Central memory CD4-positive, alpha-beta T cell (primary cell): ENCODE measurements at places on chromosomes 1 and 21.

- no peak for DNase-seq
Measured at GRCh38 chr1:192588546-192588945, 13.0 kb downstream of the RGS1 start.

- no peak for DNase-seq
Measured at GRCh38 chr1:227929751-227930472, 17.8 kb downstream of the WNT9A start.

GRCh38 chr1:3170561-3171453 is 101.8 kb downstream of the PRDM16 start:
- DNase-seq: no peak

GRCh38 chr1:231108516-231109302 is 53.1 kb upstream of the TRIM67 start:
- no peak for DNase-seq

DNA sequence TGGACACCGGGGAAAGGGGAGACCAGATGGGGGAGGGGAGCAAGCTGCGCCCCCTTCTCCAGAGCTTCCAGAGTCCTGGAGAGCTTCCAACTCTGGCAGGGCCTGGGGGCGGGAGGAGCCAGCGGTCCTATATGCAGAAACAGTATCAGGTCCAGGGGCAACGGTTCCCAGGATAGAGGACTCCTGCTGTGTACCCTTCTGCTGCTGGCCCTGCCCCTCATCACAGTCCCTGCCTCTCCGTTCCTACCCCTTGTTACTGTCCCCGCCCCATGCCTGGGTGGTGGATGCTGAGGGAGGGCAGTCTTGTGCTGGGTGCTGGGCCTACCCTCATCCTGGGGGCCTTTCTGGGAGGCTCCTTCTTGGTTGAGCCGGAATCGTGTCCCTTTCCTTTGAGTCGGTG is 19.2 kb upstream of the PEX10 start:
- no peak for DNase-seq

- DNase-seq: no peak
Measured at GRCh38 chr1:36253161-36253862, 29.1 kb downstream of the THRAP3 start.

DNA sequence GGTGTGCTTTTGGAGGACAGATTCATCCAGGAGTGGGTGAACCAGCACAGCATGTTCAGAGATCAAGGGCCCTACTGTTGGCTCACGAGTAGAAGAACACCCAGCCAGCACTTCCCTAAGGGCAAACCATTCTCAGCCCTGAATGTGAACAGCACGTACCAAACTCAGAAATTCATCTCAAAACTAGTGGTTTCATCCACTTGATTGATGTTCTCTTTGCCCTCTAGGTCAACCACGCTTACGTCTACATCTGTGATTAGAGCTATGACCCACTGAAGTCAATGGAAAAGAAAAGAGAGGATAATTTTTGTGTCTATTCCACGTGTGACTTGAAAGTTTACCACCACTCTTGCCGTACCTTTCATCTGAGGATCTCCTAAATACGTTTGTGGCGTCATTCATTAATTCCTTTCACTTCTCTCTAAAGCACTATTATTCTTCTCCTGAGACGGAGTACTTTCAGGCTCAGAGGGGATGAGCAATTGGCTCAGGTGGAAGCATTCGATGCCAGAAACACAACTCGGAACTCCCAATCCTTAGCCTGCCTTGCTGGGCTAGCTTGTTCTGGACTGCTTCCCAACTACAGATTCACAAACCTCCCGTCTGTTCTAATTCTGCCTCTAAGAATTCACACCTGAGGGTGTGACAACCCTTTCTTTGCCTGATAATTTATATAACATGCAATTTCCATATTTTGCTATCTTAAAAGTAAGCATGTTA is 57.3 kb upstream of the HIVEP3 start:
- no peak for DNase-seq

- no peak for DNase-seq
Measured at GRCh38 chr1:27428316-27429028, 36.0 kb downstream of the GPR3 start.

DNA sequence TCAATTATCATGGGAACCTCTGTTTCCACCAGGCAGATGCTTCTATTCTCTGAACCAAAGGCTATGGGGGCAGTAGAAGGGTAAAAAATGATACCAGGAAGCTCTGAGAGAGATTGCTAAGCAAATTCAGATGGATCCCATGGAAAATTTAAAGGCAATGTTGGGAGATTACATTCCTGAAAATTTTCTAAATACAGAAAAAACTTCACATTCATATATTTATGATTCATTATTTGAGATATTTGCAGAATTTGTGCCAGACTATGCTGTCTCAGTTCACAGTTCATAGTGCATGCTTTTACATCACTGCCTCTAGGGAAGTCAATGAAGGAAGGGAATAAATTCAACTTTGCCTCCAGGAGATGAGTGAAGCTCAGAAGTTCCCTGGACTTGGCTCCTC is 57.5 kb downstream of the KCNT2 start:
- no peak for DNase-seq

DNA sequence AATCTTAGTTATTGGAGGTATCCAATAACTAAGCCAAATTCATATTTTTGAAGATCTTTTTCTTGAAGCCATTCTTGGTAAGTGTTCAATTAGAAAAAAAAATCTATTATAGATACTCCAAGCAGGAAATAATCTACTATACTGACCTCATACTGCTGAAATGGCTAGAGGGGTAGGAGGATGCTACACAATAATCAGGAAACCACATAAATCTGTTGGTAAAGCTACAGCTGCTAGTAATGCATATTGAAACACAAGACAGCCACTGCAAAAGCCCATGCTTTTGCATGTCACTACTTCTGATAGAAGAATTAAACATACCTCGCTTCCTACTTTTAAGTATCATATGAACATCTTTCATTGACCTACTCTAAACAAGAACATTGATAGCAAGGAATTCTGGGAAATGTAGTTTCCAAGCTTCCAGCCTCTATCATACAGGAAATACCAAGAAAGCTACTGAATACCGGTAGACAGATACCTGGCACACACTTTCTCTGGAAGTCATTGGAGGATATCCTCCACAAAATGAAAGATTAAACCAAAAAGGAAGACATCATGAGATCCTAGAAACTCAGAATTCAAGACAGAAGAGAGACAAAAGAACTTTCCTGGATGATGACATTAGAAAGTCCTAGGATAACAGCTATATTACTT is 103.0 kb upstream of the VAV3 start:
- DNase-seq: no peak

GRCh38 chr1:109295712-109296415 is 10.9 kb downstream of the MYBPHL start:
- no peak for DNase-seq

GRCh38 chr1:180680558-180681144 is 48.8 kb downstream of the XPR1 start:
- DNase-seq: no peak

- DNase-seq: no peak
Measured at GRCh38 chr1:209835782-209836298, 8.1 kb downstream of the UTP25 start.

- DNase-seq: no peak
Measured at GRCh38 chr1:169999761-170000160, 74.7 kb downstream of the KIFAP3 start.

- no peak for DNase-seq
Measured at GRCh38 chr1:87778896-87779295, 450.2 kb downstream of the LMO4 start.

DNA sequence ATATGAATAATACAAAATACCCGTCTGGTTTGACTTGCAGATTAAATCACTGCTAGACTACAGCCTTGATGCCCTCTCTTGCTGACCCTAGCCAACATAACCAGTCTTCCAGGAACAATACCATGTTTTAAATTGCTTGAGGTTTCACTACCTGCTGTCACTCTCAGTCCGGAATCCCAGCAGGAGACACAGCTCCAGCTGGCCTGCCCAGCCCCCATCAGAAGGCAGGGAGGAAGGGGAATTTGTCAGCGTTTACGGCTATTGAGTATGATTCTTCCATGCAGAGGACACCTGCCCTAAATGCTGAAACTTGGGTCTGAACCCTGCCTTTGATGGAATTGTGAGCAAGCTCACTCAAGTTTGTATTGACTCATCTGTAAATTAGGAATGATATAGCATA is 33.0 kb downstream of the ZNF496 start:
- no peak for DNase-seq

GRCh38 chr21:36330904-36331303 is 10.9 kb downstream of the MORC3 start:
- peak; percentile 49 for DNase-seq

DNA sequence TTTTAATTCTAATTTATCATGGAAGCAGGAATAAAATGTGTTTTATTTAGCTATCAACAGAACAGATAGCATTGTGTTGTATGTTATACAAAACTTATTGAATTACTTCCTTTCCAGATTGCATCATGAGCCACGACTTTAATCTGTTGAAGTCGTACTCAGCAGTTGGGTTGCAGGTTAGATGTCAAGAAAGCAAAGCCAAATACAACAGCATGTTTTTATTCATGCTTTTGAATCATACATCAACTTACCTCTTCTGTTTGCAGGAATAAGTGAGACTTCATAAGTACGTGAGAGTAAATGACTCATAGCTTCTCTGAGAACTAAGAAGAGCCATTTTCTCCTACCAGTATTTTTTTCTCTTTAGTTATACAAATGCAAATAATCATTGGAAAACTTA is 110.8 kb upstream of the ADGRL4 start:
- DNase-seq: no peak

GRCh38 chr1:244699741-244700140 is 46.8 kb downstream of the DESI2 start:
- DNase-seq: no peak

DNA sequence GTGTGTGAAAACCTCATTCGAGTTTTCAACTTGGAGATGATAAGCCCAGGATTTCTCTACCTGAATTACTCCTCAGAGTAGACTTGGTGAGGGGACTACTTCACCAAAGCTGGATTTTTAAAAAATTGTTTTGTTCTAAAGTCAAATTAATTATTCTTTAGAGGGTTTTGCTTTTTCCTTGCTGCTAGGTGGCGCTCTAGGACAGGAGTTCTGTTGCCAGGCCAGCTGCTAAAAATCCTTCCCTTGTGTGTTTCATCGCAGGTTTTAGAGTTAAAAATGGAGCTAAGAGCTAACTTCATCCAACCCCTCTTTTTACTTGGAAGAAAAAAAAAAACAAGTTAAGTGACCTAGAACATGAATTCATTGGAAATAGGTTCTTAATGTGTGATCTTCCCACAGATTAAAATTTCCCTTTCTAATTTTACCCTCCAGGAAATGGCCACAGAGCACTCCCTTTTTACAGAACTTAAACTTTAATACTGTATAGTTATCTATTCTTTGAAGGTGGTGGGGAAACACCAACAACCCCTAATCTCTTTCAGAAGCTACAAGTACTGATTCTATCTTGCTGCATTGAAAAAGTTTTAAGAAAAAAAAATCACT is 36.7 kb upstream of the FAM163A start:
- peak; percentile 60 for DNase-seq

DNA sequence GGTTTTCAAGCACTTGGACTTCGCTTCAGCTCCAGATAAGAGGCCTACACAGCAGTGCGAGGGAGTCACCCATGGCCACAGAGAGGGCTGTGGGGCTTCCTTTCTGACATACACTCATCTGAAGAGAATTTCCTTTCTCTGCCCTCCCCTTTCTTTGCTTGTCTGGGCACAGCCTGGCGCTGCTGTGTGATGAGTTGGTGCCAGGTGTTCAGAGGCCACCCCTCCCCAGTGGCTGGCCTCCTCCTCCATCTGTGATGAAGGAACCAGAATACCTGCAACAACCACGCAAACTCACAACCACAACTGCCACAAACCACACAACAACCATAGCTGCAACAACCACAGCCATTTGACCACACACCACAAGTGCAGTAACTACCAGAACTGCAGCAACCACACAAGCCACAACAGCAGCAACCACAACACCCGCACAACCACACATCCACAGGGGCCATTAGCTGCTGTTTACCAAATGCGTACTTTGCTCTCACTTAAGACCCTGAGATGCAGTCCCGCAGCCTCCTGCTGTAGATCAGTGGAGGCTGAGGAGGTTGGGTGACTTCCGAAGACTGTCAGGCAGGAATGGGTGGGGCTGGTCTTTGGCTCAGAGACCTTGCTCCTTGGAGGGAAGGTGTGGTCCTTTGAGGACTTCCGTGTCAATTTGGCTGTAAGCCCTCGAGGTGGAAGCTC is 71.1 kb downstream of the IER5 start:
- DNase-seq: peak; percentile 75

GRCh38 chr1:22186311-22186710 is 43.4 kb upstream of the WNT4 start:
- DNase-seq: no peak

- no peak for DNase-seq
Measured at GRCh38 chr1:102185260-102185659, 188.5 kb upstream of the OLFM3 start.

DNA sequence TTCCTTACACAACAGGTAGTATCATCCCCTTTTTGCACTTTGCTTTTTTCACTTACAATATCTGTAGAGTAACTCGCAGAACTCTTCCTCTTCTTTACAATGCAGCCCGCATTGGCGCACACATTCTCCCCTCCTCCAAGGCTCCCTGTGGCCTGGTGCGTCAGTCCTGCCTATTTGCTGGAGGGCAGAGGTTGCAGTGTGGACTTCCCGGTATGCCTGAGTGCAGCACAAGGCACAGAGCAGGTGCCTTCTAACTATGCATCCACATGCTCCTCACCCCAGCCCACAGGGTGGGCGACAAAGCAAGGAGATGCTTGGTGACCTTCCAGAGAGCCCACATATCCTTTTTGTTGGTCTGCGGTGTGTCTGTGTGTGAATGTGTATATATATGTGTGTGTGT is 53.3 kb downstream of the ARHGEF11 start:
- no peak for DNase-seq

DNA sequence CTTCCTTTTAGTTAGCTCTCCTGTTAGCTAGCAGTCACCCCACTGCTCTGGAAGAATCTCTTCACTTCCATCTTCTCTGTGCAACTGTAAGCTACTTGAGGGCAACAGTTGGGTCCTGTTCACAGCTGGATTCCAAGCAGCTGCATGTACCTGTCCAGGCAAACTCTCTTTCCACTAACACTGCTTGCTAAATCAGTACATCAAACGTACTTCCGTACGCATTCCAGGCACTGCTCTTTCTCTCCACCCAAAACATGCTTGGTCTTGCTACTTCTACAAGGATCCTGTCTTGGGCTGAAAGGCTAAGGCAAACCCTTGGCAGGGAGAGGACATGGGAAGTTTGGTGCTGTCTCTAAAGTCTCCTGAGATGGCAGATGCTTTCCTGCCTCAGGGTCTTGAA is 139.2 kb upstream of the CACNA1E start:
- no peak for DNase-seq

- no peak for DNase-seq
Measured at GRCh38 chr21:45570071-45570470, 27.8 kb upstream of the SLC19A1 start.

GRCh38 chr1:50610563-50610962 is 187.3 kb upstream of the DMRTA2 start:
- DNase-seq: no peak

- no peak for DNase-seq
Measured at GRCh38 chr21:34343347-34343746, 20.5 kb upstream of the KCNE2 start.

GRCh38 chr1:243837907-243838535 is 12.0 kb downstream of the AKT3 start:
- peak; percentile 39 for DNase-seq

DNA sequence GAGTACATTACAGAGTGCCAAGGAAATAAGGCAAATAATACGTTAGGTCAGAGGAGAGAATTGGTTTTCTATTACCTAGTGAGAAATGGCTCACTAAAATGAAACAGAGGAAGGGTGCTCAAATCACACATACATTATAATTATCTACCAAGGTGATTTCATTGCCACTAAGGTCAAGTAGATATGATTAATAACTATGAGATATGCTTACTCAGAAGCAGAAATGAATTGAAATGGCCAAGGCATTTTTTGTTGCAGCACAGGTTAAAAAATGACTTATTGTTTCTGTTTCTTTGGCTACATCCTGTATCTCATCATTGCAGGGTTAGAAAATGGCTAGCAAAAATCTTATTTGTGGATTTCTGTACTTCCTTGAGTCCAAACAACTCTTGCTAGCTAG is 154.5 kb upstream of the GORAB start:
- no peak for DNase-seq
